Esophagus muscularis mucosa (tissue), 4 donors: ENCODE measurements at places on chromosomes 12 and 14. TPM values are rescaled to one million over a fixed set of nuclear protein-coding genes. Genes with fewer than 3 reads are reported as not detected.
A peak's percentile ranks its signal among the peaks of the same experiment; 100 is the strongest.

ANG gene
- total RNA-seq, result 30.6 TPM

SYNDIG1L gene
- 0.29 TPM for total RNA-seq

AVPR1A gene
- 12.9 TPM for total RNA-seq

DNA sequence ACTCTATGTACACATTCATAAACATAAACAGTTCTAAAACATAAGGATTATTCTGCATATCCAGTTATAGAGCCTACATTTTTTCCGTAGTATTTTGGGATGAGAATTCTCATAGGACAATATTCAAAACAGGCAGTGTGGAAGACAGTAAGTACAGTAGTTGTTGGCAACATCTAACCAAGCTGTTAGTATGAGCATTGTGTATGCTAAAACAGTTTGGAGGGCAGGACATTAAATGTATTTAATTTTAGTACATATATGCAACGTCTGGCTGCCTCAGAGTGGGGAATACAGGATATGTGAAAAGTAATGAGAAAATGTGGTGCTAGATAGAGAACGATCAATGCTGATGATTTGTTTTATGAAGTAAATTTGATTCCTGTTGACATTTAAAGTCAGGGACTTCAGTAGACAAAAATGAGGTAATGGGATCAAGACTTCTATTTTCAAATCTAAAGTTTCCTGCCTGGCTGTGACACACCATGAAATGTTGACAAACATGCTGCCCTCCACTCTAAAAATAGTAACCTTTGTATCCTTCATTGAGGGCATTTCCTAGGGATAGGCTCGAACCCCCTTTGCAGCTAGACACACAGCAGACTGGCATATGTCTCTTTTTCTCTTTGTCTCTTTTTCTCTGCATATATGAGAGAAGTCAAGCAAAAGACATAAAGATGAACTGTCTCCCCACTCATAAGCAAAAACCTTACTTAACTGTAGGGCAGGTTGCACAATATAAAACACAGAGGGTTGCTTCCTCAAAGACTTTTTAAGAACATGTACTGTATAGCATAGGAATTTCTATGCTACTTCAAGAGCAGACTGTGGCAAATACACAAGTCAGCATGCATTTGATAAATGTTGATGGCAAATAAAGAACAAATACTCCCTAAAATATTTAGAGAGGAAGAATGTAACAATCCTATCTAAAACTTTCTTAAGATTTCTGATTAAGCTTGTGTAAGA lies 75.5 kb upstream of the GTF2A1 start:
- no peaks in the 10 kb centered on the region for H3K27me3 ChIP-seq
- DNase-seq, result no peak
- H3K27ac ChIP-seq, result no peak overlapping the region
- no peaks in the 10 kb centered on the region for H3K36me3 ChIP-seq

DNA sequence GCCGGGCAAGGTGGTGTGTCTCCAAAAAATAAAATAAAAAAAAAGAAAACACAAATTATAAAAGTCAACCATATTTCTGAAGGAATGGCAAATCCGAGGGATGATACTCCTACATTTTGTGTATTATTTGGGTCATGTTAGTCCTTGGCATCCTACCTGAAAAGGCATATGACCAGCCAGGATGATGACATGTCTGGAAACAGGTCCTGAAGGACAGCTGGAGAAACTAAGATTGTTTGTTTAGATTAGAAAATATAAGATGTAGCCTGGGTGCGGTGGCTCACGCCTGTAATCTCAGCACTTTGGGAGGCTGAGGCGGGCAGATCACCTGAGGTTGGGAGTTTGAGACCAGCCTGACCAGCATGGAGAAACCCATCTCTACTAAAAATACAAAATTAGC lies 47.6 kb upstream of the FOXJ2 start:
- no peaks in the 10 kb centered on the region for H3K36me3 ChIP-seq
- no peak overlapping the region for H3K27ac ChIP-seq
- H3K4me1 ChIP-seq, result no peaks in the 10 kb centered on the region
- no peaks in the 10 kb centered on the region for H3K27me3 ChIP-seq
- no peak overlapping the region for H3K4me3 ChIP-seq
- DNase-seq, result no peak

DNA sequence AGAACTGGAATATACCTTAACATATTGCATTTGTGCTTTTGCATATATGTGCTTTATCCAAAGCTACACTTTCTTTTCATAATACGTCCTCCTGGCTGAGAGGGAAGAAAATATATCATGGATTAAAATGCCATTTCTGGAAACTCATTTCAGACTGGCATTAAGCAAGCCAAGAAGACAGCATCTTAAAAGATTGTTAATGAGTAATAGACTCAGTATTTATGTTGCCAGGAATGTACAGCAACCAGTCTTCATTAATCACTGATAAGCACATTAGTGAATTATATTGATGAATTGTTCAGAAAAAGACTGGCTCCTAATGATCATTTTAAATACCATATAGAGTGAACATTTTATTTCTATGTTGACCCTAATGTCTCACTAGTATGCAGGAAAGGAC lies 134.9 kb upstream of the IFNG-AS1 start:
- peak overlapping the region; percentile 58 for H3K27ac ChIP-seq
- no peaks in the 10 kb centered on the region for H3K27me3 ChIP-seq
- peaks cover 27% of the 10 kb centered on the region for H3K4me1 ChIP-seq
- DNase-seq, result no peak

GRCh38 chr12:89162589-89163261 lies 189.6 kb downstream of the DUSP6 start:
- no peaks in the 10 kb centered on the region for H3K36me3 ChIP-seq
- DNase-seq, result peak; percentile 93
- peaks cover 53% of the 10 kb centered on the region for H3K4me1 ChIP-seq
- H3K27ac ChIP-seq, result peak overlapping the region; percentile 69
- no peak overlapping the region for H3K4me3 ChIP-seq
- no peaks in the 10 kb centered on the region for H3K27me3 ChIP-seq

DNA sequence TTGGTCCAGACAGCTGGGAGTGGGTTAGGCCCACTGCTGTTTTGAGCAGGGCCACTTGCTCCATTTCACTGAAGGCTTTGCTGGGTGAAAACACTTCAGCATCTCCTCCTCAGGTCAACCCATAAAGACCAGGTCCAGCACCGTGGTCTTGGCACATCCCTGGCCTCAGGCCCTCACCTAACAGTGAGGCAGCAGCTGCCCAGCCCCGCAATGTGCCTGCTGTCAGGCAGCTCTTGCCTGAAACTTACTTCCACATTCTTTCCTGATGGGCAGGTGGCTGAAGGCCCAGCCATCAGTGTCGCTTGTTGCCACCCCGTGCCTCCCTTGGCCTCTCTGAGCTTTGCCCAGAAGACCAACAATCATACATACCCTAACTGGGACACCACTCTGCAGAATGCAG lies 54.4 kb downstream of the ANAPC7 start:
- H3K27me3 ChIP-seq, result no peaks in the 10 kb centered on the region
- H3K4me1 ChIP-seq, result peaks cover 7% of the 10 kb centered on the region
- peaks cover 77% of the 10 kb centered on the region for H3K36me3 ChIP-seq
- no peak overlapping the region for H3K4me3 ChIP-seq

GRCh38 chr12:98399532-98399931 lies 115.9 kb upstream of the TMPO start:
- DNase-seq, result no peak
- no peak overlapping the region for H3K27ac ChIP-seq
- H3K4me3 ChIP-seq, result no peak overlapping the region
- peaks cover 10% of the 10 kb centered on the region for H3K4me1 ChIP-seq

- no peaks in the 10 kb centered on the region for H3K4me1 ChIP-seq
- no peak for DNase-seq
- no peaks in the 10 kb centered on the region for H3K27me3 ChIP-seq
Measured at GRCh38 chr14:100761481-100761880, 34.8 kb downstream of the DLK1 start.

DNA sequence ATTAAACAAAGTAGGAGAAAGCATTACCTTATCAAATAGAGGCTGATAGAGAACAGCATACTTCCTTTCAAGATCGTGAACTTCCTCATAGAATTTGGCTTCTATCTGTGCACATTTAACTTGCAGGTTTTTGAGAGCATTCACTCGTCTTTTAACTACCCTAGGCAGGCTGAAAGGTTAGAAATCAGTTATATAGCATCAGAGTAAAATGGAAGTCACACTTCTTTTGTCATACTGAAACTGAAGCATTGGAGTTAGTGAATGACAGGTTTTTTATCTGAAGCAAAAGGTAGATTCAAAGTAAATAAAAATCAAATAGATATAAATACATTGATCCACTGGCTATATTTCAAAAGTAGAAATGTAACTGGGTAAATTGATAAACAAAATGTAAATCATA lies 24.4 kb downstream of the NAP1L1 start:
- H3K27me3 ChIP-seq, result no peaks in the 10 kb centered on the region
- H3K36me3 ChIP-seq, result peaks cover 36% of the 10 kb centered on the region
- H3K27ac ChIP-seq, result no peak overlapping the region
- H3K4me1 ChIP-seq, result no peaks in the 10 kb centered on the region
- DNase-seq, result no peak

DNA sequence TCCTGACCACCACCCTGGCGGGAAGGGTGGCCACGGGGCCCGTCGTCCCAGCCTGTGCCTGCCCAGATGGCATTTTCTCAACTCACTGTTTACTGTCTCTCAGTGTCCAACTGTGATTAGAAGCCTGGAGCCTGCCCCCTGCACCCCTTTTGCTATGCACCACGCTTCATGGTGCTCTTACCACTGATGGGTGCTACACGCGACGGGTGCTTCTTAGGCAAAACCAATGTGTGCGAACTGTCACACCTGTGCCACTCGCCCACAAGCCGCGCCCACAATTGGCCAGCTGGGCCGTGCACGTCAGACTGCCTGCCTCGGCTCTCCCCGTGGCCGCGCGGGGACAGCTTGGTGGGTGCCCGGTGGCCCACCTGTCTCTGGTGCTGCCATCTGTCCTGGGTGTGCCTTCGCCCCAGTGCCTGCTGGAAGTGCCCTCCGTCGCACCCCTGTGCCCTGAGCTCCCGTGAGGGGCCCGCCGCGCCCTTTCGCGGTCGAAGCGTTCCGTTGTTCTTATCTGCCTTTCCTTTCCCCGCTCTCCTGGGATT lies 15.1 kb upstream of the AMN start:
- H3K27me3 ChIP-seq, result no peaks in the 10 kb centered on the region
- DNase-seq, result no peak
- H3K4me3 ChIP-seq, result no peak overlapping the region

DNA sequence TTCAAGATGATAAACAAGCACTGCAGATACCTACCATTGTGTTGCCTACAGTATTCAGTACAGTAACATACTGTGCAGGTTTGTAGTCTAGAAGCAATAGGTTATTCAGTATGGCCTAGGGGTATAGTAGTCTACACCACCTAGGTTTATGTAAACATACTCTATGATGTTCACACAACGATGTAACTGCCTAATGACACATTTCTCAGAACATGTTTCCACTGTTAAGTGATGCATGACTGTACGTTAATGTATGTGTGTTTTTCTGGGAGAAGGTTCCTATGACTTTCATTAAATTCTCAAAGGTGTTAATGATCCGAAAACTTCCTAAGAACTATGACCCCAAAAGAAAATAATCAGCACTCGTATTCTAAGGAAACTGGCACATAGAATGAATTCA lies 20.9 kb upstream of the CALM1 start:
- H3K27ac ChIP-seq, result no peak overlapping the region
- no peaks in the 10 kb centered on the region for H3K36me3 ChIP-seq
- no peak for DNase-seq
- H3K27me3 ChIP-seq, result no peaks in the 10 kb centered on the region

DNA sequence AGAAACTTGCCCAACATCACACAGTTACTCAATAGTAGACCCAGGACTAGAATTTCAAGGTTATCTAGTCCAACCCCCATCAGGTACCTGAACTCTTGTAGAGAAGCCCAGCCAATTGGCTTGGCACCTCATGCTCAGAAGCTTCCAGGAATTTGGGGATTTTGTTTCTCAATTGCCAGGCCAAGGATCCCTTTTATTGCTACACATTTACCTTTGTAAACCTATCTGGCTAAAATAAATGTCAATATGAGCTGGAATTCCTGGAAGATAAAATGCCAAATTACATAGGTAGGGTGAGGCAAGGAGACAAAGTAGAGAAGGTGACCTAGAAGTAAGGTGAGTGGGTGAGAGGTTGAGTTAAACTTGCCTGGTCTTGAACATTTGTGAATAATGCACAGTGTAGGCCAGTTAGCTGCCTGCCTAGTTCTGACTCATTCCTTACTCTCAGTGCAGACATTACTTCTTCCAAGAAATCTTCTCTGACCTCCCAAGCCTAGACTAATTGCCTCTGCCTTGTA lies 36.3 kb downstream of the SDR9C7 start:
- no peaks in the 10 kb centered on the region for H3K4me1 ChIP-seq
- peak; percentile 3 for DNase-seq
- H3K4me3 ChIP-seq, result no peak overlapping the region
- H3K36me3 ChIP-seq, result no peaks in the 10 kb centered on the region
- no peaks in the 10 kb centered on the region for H3K27me3 ChIP-seq

DNA sequence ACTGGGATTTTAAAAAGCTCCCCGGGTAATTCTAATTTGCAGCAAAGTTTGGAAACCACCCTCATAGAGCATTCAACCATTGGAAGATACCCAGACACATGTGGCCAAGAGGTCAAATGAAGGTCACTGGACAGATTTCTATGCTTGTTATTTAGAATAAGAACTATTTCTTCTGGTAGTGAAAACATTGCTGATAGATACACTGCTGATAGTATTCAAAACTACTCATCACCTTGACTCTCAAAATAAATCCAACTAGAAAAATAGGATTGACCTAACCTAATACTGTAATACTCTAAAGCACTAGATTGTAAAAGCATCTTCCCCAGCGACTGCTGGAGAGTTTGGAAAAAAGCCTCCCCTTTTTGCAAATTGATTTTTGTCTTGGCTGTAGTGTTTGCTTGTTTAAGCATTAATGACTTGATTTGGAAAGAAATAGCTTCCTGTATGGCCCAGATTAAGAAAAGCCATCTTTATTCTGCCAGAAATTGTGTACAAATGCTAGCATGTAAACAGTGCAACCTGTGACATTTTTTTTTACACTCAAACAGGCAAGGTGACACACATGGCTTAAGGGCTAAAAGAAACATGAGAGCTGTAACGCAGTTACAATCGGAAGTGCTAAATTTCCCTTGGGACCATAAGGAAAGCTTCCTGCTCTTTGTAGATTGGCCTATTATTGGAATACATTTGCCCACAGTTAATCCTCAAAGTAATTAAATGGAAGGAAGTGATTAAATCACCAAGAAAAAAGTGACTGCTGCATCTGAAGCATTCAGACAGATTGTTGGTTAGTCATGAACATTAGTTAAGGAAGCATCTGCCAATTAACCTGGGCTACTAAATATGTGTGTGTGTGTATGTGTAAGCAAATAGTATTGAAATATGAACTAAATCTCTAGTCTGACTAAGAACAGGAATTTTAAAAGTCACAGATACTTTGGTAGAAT lies 356.5 kb upstream of the ATP2B1 start:
- no peaks in the 10 kb centered on the region for H3K36me3 ChIP-seq
- no peak overlapping the region for H3K4me3 ChIP-seq
- no peak for DNase-seq
- no peaks in the 10 kb centered on the region for H3K27me3 ChIP-seq
- H3K4me1 ChIP-seq, result no peaks in the 10 kb centered on the region
- H3K27ac ChIP-seq, result no peak overlapping the region

- H3K27me3 ChIP-seq, result no peaks in the 10 kb centered on the region
- no peak overlapping the region for H3K27ac ChIP-seq
- H3K4me3 ChIP-seq, result no peak overlapping the region
- H3K36me3 ChIP-seq, result no peaks in the 10 kb centered on the region
- peaks cover 12% of the 10 kb centered on the region for H3K4me1 ChIP-seq
- DNase-seq, result no peak
Measured at GRCh38 chr14:24247422-24247821, 5.0 kb upstream of the TINF2 start.

GRCh38 chr12:126761420-126761819 lies 1505.5 kb upstream of the TMEM132C start:
- no peaks in the 10 kb centered on the region for H3K36me3 ChIP-seq
- no peaks in the 10 kb centered on the region for H3K27me3 ChIP-seq
- H3K4me3 ChIP-seq, result no peak overlapping the region
- H3K4me1 ChIP-seq, result no peaks in the 10 kb centered on the region
- DNase-seq, result no peak
- no peak overlapping the region for H3K27ac ChIP-seq
